Esophagus squamous epithelium (tissue), 5 donors: ENCODE measurements at places on chromosomes 12 and 14.

DNA sequence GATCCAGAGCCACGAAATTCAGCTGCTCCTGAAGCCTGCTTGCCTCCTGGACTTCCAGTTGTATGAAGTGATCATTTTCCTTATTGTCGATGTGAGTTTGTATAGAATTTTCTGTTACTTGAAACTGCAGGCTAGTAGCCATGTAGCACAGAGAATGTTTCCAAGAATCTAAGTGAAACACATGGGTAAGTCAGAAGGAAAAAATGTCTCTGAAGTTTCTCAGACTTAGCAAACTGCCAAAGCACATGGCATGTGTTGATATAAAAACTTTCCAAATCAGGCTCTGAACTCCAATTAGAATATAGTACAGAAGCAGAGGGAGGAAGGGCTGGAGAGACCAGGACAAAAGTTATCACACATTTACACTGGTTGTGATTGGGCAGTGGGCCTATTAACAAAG lies 9.8 kb upstream of the PCNX1 start:
- DNase-seq, result no peak

- DNase-seq, result no peak
These were observed 476.7 kb downstream of the NOVA1 start for GRCh38 chr14:26121181-26121580.

- no peak for DNase-seq
These were observed 27.4 kb downstream of the MDM2 start for GRCh38 chr12:68835333-68835908.

- no peak for DNase-seq
These were observed 9.2 kb downstream of the ABHD4 start for GRCh38 chr14:22607291-22607690.

DNA sequence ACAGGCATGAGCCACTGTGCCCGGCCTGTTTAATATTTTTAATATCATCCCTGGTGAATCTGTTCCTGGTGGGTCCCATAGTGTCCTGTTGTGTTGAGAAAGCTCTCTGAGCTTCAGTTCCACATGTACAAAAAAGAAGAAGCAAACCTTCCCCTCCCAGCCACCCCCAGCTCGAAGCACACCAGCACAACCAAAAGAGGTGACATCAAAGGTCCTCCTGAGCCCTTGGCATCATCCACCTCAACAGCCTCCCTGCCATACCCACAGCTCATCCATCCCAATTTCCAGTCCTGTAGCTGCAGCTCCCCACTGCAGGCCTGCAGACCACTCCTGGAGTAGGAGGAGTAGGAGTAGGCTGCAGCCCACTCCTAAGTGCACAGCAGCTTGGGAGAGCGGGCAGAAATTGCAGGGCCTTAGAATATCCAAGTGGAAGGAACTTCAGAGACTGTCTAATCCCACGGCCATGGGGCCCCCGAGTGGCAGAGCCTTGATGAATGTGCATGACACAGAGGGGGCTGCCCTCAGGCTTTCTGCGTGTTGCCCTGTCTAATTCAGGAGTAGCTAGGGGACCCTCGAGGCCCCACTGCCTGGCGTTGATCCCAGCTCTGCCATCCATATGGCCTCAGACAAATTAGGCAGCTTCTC lies 36.7 kb upstream of the CD9 start:
- no peak for DNase-seq

- no peak for DNase-seq
These were observed 497.4 kb downstream of the NPAS3 start for GRCh38 chr14:33435911-33436689.
